Stimulated activated CD4-positive, alpha-beta T cell treated with anti-CD3 and anti-CD28 coated beads, Interleukin-2, amount 100 ng/mL, for 48 hours (primary cell): ENCODE measurements at places on chromosomes 6 and 20.
A peak's percentile ranks its signal among the peaks of the same experiment; 100 is the strongest.

DNA sequence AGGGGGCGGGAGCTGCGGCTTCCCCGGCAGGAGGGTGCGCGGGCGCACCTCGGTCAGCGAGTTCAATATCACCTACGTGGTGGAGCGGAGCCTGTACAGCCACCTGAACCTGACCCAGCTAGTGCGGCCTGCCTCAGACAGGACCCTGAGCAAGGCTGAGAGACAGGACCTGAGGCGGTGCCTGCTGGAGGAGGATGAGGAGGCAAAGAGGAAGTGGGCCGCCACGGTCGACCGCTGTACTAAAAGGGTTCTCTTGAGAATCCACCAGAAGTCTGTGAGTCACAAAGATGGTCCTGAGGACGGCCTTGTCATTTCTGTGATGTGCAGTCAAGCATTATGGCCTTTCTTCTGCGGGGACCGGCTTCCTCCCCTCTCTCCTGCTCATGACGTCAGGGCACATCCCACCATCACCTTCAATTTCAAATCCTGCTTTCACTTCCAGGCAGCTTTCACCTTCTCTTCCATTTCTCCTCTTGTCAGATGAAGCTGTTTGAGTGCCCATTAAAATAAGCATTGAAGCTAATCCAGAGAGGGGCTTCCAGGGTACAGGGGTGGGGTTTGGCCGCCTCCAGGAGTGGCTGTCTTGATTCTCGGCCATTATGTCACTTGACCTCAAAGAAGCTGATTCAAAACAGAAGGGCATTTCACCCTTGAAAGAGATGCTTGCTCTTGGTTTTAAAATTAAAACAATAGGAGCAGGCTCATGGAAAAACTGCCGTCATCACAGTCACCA is 177.6 kb downstream of the SASH1 start:
- DNase-seq: no peak

DNA sequence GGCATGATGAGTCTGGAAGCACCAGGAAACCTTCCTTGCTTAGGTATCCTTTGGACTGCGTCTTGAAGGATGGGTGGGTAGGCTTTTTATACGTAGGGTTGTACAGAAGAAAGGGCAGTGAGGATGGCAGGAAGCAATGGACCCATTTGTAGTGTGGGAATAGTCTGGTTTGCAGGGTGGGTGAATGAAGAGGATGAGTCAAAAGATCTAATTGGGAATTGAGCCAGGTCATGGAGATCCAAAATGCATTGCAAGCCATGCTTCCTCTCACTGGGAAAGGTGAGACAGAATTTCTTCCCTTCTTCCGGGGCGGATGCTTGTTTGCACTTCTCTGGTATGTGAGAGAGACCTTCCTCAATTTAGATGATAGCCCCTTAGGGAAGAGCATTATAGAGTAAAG is 10.1 kb upstream of the BTBD3 start:
- no peak for DNase-seq

GRCh38 chr6:36130667-36131510 is 576 bp downstream of the MAPK13 start:
- DNase-seq: peak; percentile 55

DNA sequence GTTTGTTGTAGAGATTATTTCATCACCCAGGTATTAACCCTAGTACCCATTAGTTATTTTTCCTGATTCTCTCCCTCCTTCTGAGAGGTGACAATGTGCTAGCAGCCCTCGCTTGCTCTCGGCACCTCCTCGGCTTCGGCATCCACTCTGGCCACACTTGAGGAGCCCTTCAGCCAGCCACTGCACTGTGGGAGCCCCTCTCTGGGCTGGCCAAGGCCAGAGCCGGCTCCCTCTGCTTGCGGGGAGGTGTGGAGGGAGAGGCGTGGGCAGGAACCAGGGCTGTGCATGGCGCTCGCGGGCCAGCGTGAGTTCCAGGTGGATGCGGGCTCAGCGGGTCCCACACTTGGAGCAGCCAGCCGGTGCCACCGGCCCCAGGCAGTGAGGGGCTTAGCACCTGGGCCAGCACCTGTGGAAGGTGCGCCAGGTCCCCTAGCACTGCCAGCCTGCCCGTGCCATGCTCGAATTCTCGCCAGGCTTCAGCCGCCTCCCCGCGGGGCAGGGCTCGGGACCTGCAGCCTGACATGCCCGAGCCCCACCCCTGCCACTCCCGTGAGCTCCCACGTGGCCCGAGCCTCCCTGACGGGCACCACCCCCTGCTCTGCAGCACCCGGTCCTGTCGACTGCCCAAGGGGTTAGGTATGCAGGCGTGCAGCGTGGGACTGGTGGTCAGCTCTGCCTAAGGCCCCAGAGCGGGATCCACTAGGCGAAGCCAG is 221.9 kb downstream of the WDR27 start:
- DNase-seq: no peak

GRCh38 chr6:24874128-24874527 is 61.6 kb downstream of the RIPOR2 start:
- no peak for DNase-seq

DNA sequence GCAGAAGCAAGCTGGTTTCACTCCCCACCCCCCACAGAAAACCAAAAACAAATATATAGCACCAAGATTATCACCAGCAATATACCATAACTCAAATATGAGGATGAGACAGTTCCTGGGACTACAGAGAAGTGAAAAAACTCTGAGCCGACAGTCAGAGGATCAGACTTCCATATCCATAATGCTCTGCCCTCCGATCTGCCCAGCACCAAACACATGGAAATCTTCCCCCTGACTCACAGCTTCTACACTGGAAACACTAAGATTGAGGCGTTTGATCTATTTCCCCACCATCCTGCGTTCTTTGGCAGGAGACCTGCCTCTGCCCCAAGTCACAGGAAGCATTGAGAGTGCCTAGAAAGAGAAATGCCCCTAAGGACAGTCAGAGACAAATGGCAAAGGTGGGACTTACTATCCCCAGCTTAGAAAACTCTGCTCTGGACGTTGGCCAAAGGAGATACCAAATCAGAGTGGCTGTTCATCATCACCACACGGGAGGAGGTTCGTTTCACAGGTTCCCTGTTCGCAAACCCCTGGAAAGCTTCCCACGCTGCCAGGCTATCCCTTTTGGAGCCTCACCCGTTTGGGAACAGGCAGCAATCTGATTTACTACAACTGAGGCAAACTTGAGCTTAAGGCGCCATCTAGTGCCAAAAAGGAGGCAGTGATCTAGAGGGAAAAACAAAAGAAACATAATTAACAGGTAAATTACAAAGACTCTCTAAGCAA is 48.7 kb upstream of the SRSF6 start:
- DNase-seq: no peak

DNA sequence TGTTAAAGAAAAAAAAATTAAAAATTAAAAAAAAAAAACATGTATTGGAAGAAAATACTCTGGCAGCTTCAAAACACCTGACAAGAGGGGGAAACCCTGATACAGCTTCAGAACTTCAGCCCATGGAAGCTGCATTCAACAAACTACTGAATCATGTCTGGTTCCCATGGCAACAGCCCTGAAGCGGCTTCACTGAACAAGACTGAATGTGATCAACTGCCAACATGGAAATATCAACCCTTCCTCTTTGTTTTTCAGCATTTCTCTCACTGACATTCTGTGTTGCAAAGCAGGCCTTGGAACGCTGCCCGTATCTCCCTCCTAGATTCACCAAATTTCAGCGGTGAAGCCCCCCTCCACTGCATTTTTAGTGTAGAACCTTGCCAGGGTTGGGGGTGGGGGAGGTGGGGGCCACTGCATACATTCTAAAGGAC is 91.3 kb upstream of the SHLD1 start:
- peak; percentile 49 for DNase-seq

DNA sequence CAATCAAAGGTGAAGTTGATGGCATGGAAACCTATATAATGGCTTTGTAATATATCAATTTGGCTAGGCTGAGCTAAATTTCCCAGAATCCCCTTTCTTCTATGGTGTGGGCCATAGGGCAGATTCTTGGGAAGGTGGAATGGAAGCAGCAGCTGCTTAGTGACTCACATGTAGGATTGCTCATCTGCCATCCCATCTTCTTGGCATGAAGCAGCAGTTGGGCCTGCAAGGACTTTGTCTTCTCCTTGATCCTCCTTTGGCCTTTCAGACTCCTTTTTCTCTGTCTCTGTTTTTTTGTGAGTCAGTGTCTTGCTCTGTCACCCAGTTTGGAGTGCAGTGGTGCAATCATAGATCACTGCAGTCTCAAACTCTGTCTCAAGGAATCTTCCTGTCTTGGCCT is 52.6 kb upstream of the CEP162 start:
- DNase-seq: no peak

DNA sequence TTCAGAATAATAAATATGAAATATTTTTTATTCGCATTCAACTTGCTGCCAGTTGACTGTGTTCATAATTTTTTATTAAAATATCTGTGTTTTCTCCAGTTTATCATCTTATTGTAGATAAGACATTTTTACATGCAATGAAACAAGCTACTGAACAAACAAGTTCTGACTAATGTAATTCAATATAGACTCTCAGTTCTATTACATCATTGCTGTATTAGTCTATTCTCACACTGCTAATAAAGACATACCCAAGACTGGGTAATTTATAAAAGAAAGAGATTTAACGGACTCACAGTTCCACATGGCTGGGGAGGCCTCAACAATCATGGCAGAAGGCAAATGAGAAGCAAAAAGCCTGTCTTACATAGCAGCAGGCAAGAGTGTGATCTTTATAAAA is 1357.7 kb upstream of the CITED2 start:
- DNase-seq: no peak

DNA sequence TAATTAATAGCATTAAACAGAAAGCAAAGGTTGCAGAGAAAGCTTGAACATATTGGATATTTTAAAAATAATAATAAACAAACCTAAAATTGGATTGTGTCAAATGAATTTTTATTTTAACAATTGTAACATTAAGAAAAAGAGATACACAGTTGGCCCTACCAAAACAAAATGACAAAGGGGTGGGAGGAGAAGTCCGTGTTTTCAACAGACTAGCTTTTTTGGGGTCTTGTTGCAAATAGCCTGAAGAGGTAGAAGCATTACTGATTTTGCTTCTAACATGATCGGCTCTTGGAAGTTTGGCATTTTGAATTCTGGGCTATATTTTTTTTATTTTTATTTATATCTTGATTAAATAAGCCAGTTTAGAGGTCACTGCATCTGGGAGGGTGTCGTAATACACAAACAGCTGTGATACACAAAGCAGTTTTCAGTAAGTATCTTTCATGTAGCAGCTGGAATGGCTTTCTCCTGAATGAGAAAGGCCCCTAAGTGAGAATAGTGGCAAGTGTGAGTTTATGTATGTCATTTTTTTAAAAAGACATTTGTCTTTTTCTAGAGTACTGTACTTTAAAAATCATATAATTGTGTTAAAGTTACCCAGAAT is 85.5 kb upstream of the ZNF217 start:
- DNase-seq: no peak

DNA sequence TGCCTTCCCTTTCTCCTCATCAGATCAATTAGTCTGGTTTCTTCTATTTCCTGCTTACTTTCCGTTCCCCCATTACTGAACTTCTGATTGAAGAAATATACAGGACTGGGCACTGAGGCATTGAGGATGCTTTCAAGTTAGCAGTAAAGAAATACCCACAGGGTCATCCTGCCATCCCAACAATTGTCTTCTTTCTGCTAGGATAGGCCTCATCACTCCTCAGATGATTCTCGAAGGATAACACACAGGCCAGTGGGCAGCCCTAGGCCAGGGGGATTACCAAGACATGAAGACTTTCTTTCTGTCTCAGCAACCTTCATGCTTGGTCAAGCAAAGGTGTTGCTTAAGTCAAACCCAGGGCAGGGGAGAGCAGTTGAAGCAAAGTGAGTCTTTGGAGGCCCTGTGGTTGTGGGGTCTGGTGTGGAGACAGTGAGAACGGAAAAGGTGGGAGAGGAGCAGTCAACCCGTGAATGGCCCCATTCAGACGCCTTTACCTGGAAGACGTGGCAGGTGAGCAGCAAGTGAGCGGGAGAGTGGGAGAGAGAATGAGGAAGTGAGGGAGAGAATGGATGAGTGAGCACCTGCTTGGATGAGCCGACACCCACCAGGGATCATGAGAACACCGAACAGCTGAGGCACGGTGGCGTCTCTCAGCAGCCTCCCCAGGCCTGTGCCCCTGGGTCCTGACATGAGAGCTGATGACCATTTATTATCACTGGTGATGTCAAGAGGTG is 462.9 kb downstream of the PREX1 start:
- no peak for DNase-seq

DNA sequence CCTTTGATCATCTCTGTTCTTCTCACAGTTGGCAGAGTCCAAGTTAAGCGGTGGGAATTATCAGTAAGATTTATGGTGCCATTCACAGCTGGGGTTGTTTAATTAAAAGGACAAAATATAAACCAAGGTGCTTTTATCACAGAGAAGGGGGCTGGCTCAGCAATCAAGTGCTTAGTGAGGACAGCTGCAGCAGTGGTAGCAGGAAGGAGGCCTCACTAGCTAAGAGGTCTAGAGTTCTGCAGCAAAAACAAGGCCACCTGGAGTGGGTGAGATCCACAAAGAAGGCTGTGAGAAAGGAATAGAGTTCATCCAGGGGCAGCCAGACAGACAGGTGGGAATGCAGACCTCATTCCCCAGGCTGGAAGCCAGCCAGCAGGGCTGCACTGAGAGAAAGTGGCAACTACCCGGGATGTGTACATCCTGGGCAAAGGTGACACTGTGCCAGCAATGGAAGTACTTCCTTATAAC is 37.1 kb downstream of the PIGU start:
- no peak for DNase-seq

DNA sequence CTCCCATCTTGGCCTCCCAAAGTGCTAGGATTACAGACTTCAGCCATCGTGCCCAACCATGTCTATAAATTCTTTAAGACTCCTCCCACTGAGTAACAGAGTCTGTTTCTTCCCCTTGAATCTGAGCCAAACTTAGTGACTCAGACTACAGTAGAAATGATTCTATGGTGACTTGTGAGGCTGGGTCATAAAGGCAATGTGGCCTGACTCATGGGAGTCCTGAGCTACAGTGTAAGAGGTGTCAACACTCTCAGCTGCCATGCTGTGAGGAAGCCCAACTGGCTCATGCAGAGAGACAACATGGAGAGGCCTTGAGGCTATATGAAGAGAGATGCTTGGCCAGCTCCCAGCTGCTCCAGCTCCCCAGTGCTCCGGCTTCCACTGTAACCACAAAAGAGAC is 5.2 kb upstream of the NRSN2 start:
- peak; percentile 41 for DNase-seq

- no peak for DNase-seq
These were observed 225.1 kb upstream of the SSTR4 start for GRCh38 chr20:22810030-22810429.

DNA sequence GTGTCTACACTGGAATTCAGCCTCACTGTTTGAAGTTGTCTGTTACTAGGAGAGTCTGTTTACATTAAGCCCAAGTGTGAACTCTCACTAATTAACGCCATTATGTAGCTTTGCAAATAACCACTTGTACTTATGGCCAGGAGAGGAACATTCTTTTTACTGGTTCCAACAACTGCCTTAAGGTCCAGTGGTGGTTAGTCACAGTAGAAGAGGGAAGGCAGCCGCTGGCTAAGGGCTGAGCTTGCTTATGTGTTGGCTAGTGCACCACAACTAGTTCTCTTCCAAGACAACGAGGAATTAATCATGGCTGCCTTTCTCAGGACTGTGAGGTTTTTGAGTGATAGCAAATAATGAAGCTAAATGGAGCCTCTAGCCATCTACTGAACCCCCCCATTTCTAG is 14.9 kb upstream of the SLC22A23 start:
- no peak for DNase-seq

- no peak for DNase-seq
These were observed 7.5 kb downstream of the ESF1 start for GRCh38 chr20:13777171-13777601.

- DNase-seq: no peak
These were observed 345.2 kb upstream of the RSPO3 start for GRCh38 chr6:126773112-126773805.

- no peak for DNase-seq
These were observed 12.9 kb downstream of the TBPL1 start for GRCh38 chr6:133965817-133966360.
